ENCODE measurements at places on chromosomes 3 and 15.
A peak's percentile ranks its signal among the peaks of the same experiment; 100 is the strongest.

DNA sequence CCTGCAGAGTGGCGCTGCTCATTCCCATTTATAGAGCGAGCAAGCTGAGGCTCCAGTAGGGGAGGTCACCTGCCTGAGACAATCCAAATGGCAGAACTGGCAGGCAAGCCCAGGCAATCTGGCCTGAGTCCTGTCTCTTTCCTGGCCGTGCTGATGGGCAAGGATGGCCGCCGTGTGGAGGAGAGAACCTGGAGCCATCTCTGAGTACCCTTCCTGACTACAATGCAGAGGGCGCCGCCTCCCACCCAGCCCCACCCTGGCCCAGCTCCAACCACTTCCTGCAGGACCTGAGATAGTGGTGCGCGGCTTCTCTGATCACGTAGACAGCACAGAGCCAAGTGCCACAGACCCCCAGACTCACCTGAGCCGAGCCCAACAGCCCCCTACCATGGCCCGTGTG lies 7.0 kb downstream of the TLR9 start:
- DNase-seq = no peak

GRCh38 chr3:125054449-125055329 lies 1.1 kb downstream of the HEG1 start:
- no peak for DNase-seq

DNA sequence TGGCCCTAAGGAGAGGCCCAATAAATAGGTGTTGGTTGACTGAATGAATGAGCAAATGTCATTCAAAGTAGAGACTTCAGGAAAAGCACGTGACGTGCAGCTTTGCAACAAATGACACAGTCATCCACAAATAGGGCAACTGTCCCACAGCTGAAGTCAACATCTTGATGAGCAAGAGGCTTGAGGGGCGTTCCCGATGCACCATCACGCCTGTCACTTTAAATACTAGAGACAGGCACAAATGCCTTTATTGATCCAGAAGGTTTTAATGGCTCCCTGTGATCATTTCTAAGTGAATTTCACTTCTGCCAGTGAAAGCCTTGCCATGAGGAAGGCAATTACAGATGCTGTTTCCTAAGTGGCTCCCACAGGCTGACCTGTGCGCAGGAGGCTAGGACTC lies 43.6 kb downstream of the ABTB1 start:
- no peak for DNase-seq

- no peak for DNase-seq
These were observed 79.6 kb upstream of the CCDC54 start for GRCh38 chr3:107297597-107297996.

DNA sequence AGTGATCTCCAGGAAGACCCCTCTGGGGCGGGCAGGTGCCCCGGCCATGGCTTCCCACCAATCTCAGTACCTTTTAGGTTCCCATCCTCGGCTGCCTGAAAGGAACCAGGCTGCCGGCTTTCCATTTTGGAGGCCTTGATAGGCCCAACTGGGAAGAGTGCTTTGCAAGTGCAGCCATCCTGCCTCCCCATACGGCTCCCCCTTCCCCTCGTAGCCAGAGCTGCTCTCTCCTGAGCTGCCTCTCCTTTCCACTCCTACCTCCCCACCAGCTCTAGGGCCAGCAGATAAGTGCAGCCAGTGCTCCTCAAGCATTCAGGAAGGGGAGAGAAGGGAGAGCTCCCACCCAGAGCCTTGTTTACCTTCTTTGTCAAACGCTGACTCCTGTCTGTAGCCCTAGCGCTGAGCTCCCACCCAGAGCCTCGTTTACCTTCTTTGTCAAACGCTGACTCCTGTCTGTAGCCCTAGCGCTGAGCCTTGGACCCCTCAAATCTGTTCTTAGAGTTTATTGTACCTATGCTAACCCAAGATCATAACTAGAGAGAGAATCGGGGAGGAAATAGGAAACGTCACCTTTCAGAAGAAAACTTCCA lies 133.0 kb downstream of the LRRK1 start:
- no peak for DNase-seq

DNA sequence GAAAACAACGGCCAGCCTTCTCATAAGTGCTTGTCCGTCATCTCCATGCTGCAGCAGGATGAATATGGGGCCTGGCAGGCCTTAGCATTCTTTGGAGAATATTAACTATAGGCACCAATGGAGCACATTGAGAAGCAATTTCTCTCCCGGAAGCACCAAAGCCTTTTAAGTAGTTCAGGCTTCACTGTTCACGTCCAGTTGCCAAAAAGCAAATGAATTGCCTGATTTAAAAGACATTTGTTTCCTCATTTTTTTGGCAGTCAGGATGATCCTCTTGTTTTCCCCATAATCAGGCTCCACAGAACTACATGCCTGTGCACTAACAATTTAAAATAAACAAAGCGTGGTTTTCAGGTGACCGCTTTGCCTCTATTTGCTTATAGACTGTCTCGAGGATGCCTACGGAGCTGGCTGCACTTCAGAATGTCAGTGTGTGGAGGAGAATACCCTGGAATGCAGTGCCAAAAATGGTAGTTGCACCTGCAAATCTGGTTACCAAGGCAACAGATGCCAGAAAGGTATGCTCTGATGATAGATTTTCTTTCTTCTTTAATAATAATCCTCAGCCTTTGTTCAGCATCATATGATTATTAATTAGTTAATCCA lies 725.2 kb upstream of the GOLIM4 start:
- no peak for DNase-seq

DNA sequence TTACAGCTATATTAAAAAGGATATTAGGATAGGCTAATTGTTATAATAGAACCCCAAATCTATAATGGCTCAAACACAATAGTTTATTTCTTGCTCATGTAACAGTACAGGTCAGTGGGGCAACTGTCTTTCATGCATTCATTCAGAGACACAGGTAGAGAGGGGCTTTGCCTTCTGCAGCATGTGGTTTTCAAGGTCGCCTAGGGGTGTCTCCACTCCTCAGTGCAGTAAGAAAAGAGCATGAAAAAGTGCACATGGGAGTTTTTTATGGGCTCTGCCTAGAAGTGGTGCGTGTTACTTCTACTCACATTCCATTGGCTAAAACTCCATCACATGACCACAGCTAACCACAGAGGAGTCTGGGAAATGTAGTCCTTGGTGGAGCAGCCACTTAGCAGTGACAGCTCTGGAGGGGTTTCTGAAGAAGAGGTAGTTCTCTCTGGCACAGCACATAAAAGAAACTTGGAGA lies 1.8 kb downstream of the ZBTB38 start:
- peak; percentile 13 for DNase-seq

DNA sequence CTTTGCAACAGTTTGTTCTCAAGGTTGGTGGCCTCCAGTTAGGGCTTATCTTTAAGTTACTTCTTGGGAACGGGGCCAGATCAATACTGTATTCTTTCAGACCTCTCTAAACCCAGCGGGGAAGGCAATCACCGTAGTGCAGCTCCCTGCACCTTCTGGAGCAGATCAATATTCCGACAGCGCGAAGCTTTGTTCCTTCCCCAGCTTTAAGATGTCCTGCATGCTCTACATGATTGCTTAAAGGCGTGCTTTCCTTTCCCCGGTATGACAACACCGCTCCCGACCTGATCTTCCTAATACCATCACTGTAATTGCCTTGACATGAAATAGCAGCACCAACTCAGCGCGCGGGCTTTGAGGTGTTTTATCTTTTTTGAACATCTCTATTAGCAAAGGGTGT lies 755.2 kb downstream of the NR2F2 start:
- no peak for DNase-seq

- DNase-seq = no peak
These were observed 398.1 kb downstream of the NR2F2 start for GRCh38 chr15:96728591-96728990.

DNA sequence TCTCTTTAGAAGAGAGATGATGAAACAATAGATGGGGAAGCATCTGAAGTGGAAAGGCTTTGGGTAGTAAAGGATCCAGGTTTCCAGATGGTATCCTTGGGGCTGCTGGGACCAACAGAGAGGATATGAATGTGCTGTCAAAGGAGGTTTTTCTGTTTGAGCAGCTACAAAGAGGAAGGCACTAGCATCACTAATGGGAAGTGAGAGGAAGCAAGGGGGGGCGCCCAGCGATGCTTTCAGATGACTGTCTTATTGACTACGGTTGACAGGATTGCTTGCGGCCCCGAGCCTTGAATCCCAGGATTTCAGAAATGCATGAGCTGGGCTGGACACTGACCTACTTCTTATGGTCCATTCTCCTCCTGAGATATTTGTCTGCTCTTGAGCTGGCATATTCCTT lies 103.8 kb upstream of the GALNT15 start:
- no peak for DNase-seq

- DNase-seq = no peak
These were observed 497.7 kb upstream of the THBS1 start for GRCh38 chr15:39083213-39083612.

- DNase-seq = no peak
These were observed 757.8 kb downstream of the AGBL1 start for GRCh38 chr15:86837294-86838061.

GRCh38 chr3:31167666-31168065 lies 273.2 kb upstream of the GADL1 start:
- DNase-seq = no peak

- no peak for DNase-seq
These were observed 401.4 kb downstream of the ROBO1 start for GRCh38 chr3:79366414-79366813.

GRCh38 chr15:83809345-83809744 lies 155.4 kb downstream of the ADAMTSL3 start:
- DNase-seq = no peak

GRCh38 chr3:159166899-159167586 lies 365.2 kb downstream of the MFSD1 start:
- no peak for DNase-seq

DNA sequence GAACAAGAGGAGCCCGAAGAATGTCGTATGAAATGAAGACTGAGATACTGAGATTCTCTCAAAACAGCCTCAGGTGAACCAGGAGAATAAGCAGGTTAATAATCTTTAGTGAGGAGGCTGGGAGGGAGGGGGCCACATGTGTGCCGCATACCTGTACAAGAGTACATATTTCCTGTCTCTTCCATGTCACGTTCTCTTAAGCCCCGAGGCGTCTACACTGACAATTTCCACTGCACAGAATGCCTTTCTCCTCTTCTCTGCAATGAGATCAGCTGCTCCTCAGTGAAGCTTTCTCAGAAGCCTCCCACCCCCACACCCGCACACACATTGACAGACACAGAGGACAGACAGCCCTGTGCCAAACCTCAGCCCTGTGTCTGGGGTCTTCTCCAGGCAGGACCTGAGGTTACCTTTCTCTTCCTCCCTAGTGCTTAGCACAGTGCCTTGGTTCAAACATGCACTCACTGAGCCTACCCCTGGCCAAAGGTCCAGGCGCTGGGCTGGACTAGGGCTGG lies 55.4 kb downstream of the PDZRN3 start:
- DNase-seq = no peak

DNA sequence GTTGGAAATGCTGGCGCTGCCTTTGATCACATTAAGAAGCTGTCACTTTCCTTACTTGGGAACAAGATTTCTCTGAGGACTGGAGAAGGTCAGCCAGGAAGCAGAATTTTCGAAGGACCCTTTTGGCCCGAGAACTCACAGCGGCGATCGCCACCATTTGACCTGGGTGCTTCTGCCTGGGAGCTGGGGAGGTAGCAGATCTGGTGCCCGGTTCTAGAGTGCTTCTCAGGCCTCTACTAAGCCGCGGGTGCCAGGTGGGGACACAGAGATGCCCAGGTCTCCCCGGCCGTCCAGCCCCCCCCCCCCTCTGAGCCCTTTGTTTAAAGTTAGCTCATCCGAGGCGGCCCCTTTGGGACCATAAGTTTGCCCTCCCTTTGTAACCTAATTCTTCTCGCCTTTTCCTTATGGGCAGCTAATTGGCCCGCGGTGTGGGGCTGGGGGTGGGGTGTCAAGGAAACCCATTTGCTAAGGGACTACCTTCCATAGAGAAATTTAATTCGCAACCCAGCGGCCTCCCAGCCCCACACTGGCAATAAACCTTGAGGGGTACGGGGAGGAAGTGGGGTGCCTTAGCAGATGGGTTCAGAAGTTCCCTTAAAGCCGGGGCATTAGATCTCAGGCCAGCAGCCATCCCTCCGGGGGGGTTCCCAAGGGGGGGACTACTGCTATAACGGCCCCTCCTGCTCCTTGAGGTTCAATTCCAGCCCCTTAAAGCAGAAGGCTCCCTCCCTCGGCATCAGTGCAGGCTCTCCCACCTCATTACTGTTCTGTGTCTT lies 1.9 kb downstream of the GATA2 start:
- no peak for DNase-seq

DNA sequence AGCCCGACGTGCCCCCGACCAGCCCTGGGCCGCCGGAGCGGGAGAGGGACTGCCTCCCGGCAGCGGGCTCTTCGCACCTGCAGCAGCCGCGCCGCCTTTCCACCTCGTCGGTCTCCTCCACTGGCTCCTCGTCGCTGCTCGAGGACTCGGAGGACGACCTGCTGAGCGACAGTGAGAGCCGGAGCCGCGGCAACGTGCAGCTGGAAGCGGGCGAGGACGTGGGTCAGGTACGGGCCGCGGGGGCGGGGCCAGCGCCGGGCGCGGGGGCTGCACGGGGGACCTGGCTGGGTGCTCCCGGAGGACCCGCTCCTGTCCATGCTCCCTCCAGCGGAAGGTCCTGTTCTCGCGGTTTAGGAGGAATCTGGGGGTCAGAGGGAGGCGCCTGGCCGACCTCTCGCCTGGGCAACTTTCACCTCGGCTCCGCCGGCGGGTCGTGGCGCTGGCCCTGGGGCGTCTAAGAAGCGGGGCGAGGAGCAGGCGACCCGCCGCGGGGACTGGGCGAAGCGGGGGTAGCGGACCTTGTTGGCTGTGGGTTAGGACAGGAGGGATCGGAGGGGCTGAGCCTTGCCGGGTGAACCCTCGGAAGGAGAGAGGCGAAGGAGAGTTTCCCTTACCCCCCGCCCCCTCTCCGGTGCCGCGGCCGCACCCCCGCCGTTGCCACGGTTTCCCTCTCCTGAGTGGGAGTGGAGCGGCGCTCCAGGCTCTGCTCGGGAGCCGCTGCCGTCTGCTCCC lies 682 bp downstream of the ITPKA start:
- no peak for DNase-seq

GRCh38 chr15:44537735-44538240 lies 841 bp downstream of the EIF3J start:
- no peak for DNase-seq

DNA sequence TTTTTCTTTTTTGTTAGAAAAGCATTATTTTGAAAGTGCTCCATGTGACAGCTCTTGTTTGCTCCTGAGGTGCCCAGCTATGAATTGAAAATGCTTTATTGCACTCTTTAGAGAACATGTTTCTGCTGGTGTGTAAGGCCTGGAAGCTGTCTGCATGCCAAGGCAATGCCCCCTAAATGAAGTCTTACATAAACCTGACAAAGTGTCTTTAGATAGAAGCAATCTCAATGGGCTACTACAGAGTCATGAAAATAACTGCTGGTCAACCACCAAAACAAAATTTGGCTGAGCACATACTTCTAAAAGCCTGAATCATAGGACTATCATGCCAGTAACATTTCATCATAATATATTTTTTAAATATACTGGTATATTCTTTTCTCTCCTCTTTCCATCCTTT lies 178.7 kb downstream of the THRB start:
- no peak for DNase-seq

All from stimulated activated CD8-positive, alpha-beta memory T cell treated with anti-CD3 and anti-CD28 coated beads, Interleukin-4, amount 100 ng/mL, for 4 hours (primary cell).